ENCODE measurements at places on chromosomes 7 and 10.

- no peak for DNase-seq
Observed at GRCh38 chr7:148607151-148607661, 16.6 kb downstream of the C7orf33 start.

GRCh38 chr10:28676326-28676967 is 874 bp upstream of the BAMBI start:
- DNase-seq: no peak

DNA sequence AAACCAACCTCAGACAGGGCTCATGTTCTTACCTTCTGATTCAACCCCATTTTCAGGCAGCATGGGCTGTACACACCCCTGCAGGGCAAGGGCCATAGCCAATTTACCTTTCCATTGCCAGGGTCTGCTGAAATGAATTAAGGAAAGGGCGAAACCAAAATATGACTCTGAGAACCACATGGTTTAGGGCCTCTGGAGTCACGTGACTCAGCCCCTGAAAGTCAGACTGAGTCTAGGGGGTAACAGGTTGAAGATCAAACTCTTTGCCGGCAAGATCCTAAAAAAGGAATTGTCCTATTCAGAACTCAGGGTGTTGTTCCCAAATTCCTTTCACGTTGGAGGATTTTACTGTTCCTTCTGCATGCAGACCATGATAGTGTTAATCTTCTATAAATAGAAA is 118.9 kb downstream of the RAB11FIP2 start:
- DNase-seq: no peak

DNA sequence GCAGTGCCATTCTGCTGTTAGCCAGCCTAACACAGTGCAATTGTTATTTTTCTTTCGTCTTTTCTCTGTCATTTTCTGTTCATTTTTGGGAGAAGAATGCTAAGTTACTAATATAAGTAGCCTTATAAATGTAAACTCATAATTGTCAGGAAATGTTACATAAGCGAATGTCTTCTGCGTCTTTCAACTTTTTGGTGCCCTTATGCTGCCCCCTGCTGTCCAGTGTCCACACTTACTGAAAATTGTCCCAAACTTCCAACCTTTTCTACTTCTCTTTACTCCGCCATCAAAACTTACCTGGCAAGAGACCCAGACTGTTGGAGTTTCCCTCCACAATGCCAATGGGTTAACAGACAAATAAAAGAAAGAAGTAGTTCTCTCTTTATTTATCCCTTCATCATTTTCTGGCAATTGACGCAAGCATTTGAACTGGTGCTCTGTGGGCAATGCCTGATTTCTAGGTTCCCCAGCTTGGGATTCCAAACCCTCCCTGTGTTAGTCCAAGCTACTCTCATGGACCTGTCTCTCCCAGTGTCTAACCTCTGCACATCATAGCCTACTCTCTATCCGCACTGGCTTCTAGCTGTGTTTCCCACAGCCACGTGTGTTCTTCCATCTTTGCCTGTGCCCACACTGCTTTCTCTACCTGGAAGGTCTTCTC is 21.0 kb upstream of the EPC1 start:
- peak; percentile 61 for DNase-seq

GRCh38 chr10:78424723-78425122 is 391.1 kb downstream of the RPS24 start:
- no peak for DNase-seq
